ENCODE measurements at places on chromosomes 4 and X.

DNA sequence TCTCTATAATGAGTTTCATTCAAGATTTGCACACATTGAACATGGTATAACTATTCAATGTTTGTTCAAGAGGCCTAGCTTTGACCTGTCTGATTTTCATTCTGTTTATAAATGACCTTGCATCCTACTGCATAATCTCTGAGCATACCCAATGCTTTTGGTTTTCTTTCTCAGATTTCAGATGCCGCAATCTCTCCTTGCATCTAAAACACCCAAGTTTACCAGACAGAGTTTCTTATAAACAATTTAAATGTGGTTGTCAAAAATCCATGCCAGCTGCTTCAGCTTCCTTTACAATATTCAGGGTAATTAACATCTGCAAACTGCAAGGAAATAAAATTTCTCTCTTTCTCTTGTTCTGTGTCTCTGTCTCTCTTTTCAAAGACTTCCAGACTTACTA, 123.0 kb upstream of the PCDH18 start:
- no peak overlapping the region for H3K27ac ChIP-seq
- no peaks in the 10 kb centered on the region for H3K4me1 ChIP-seq
- no peaks in the 10 kb centered on the region for H3K27me3 ChIP-seq
- no peak overlapping the region for H3K4me3 ChIP-seq
- H3K36me3 ChIP-seq: no peaks in the 10 kb centered on the region

DNA sequence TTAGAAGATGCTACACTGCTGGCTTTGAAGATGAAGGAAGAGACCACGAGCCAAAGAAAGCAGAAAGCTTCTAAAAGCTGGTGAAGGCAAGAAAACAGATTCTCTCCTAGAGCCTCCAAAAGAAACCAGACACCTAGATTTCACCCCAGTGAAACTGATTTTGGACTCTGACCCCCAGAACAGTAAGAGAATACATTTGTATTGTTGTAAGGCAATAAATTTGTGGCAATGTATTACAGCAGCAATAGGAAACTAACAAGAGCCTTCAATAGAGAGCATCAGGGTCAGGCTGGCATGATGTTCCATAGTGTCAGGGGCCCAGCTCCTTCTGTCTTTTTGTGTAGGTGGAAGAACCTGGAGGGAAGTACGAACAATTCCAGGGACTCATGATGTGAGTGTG, 6.0 kb upstream of the TEC start:
- H3K4me1 ChIP-seq: peaks cover 12% of the 10 kb centered on the region
- no peak overlapping the region for H3K27ac ChIP-seq
- DNase-seq: no peak

GRCh38 chrX:11629593-11630211, 36.0 kb downstream of the ARHGAP6 start:
- no peaks in the 10 kb centered on the region for H3K4me1 ChIP-seq
- H3K27ac ChIP-seq: no peak overlapping the region
- no peaks in the 10 kb centered on the region for H3K27me3 ChIP-seq
- no peak overlapping the region for H3K4me3 ChIP-seq
- no peak for DNase-seq

GRCh38 chrX:49282647-49283011, 13.0 kb downstream of the PPP1R3F start:
- DNase-seq: no peak
- H3K4me1 ChIP-seq: peaks cover 14% of the 10 kb centered on the region
- no peak overlapping the region for H3K4me3 ChIP-seq
- no peaks in the 10 kb centered on the region for H3K27me3 ChIP-seq
- no peaks in the 10 kb centered on the region for H3K36me3 ChIP-seq

- no peak for DNase-seq
- H3K27ac ChIP-seq: no peak overlapping the region
- no peak overlapping the region for H3K4me3 ChIP-seq
- H3K36me3 ChIP-seq: no peaks in the 10 kb centered on the region
Observed at GRCh38 chr4:143375326-143376073, 38.8 kb downstream of the GAB1 start.

- no peaks in the 10 kb centered on the region for H3K27me3 ChIP-seq
- no peaks in the 10 kb centered on the region for H3K36me3 ChIP-seq
- H3K4me3 ChIP-seq: no peak overlapping the region
Observed at GRCh38 chr4:184845367-184846021, 19.7 kb upstream of the ACSL1 start.

DNA sequence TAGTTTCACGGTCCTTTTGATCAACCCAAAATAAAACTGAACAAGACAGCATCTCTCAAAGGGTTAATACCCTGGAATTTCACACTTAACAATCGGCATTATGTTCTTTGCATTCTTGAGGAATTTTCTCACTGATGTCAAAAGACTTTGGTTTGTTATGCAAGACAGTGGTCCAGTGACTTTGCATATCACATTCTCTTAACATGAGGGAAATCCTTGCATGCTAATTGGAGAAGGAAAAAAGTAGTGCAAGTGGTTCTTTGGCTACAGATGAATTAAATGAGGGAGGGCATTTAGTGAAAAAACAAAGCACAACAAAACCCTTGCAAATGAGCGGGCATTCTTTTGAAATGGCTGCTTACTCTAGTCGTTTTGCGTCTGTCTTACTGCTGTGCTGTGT, 105.1 kb upstream of the LIMCH1 start:
- no peak for DNase-seq
- H3K27ac ChIP-seq: no peak overlapping the region
- H3K36me3 ChIP-seq: no peaks in the 10 kb centered on the region
- no peak overlapping the region for H3K4me3 ChIP-seq
- no peaks in the 10 kb centered on the region for H3K4me1 ChIP-seq

- no peaks in the 10 kb centered on the region for H3K36me3 ChIP-seq
- no peak overlapping the region for H3K27ac ChIP-seq
- no peak overlapping the region for H3K4me3 ChIP-seq
- H3K27me3 ChIP-seq: peaks cover 89% of the 10 kb centered on the region
Observed at GRCh38 chr4:80263541-80264351, 2.7 kb upstream of the FGF5 start.

GRCh38 chr4:5828005-5828391, 64.9 kb downstream of the CRMP1 start:
- no peak overlapping the region for H3K4me3 ChIP-seq
- no peak overlapping the region for H3K27ac ChIP-seq
- H3K4me1 ChIP-seq: no peaks in the 10 kb centered on the region
- no peak for DNase-seq
- H3K27me3 ChIP-seq: no peaks in the 10 kb centered on the region
- H3K36me3 ChIP-seq: no peaks in the 10 kb centered on the region

DNA sequence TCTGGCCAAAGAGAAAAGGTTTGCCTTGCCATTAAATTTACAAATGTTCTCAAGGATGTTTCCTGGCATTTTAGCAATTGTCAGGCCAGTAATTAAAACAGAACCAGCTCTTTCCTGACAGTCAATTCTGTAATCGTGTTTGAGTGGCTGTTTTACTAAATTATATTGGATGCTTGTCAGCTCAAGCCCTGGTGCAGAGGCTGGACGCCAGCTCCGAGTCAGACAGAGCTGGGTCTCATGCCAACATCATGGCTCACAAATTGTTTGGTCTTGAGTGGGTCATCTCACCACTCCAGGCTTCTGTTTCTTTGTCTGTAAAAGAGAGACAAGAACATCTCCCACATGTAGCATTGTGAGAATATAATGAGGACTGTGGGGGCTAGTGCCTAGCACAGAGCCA, 190.3 kb upstream of the PSAPL1 start:
- no peaks in the 10 kb centered on the region for H3K36me3 ChIP-seq
- H3K4me1 ChIP-seq: no peaks in the 10 kb centered on the region
- no peak overlapping the region for H3K27ac ChIP-seq
- no peaks in the 10 kb centered on the region for H3K27me3 ChIP-seq
- H3K4me3 ChIP-seq: no peak overlapping the region

DNA sequence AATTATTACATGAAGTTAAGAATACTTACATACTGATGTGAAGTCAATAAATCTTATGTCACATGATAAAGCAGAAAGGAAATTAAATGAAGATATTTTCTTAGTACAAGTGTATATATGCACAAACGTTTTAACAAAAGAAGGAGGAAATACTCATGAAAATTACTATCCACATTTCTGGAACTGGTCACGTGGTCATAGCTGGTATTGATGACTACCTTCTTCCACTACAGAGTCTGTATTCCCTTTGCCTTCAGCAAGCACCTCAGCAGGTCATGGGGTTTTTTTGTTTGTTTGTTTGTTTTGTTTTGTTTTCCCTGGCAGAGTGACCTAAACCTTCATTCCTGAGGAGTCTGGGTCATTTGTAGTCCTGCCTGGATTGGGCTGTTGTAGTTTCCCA, 174.9 kb upstream of the BANK1 start:
- no peak for DNase-seq
- no peak overlapping the region for H3K4me3 ChIP-seq
- no peaks in the 10 kb centered on the region for H3K4me1 ChIP-seq
- no peaks in the 10 kb centered on the region for H3K27me3 ChIP-seq

GRCh38 chrX:16215660-16216059, 48.4 kb downstream of the MAGEB17 start:
- no peak for DNase-seq
- H3K36me3 ChIP-seq: no peaks in the 10 kb centered on the region
- no peaks in the 10 kb centered on the region for H3K4me1 ChIP-seq
- no peak overlapping the region for H3K4me3 ChIP-seq

- H3K4me3 ChIP-seq: no peak overlapping the region
- no peaks in the 10 kb centered on the region for H3K36me3 ChIP-seq
- no peak for DNase-seq
- H3K27me3 ChIP-seq: no peaks in the 10 kb centered on the region
- H3K27ac ChIP-seq: no peak overlapping the region
- H3K4me1 ChIP-seq: no peaks in the 10 kb centered on the region
Observed at GRCh38 chr4:184849185-184849584, 23.4 kb upstream of the ACSL1 start.

- no peaks in the 10 kb centered on the region for H3K27me3 ChIP-seq
- no peak overlapping the region for H3K4me3 ChIP-seq
- peaks cover 28% of the 10 kb centered on the region for H3K36me3 ChIP-seq
- no peak overlapping the region for H3K27ac ChIP-seq
- peaks cover 3% of the 10 kb centered on the region for H3K4me1 ChIP-seq
Observed at GRCh38 chr4:122928930-122929329, 6.5 kb upstream of the NUDT6 start.

GRCh38 chrX:147476008-147476407, 435.7 kb upstream of the FMR1 start:
- H3K27ac ChIP-seq: no peak overlapping the region
- H3K4me1 ChIP-seq: no peaks in the 10 kb centered on the region
- no peaks in the 10 kb centered on the region for H3K36me3 ChIP-seq

- no peak overlapping the region for H3K4me3 ChIP-seq
- no peak overlapping the region for H3K27ac ChIP-seq
- H3K4me1 ChIP-seq: no peaks in the 10 kb centered on the region
- peaks cover 3% of the 10 kb centered on the region for H3K27me3 ChIP-seq
Observed at GRCh38 chrX:109629310-109629709, 4.3 kb upstream of the KCNE5 start.

- H3K36me3 ChIP-seq: no peaks in the 10 kb centered on the region
- no peak for DNase-seq
- H3K27me3 ChIP-seq: no peaks in the 10 kb centered on the region
- H3K27ac ChIP-seq: no peak overlapping the region
Observed at GRCh38 chr4:150302553-150302952, 224.3 kb downstream of the DCLK2 start.

DNA sequence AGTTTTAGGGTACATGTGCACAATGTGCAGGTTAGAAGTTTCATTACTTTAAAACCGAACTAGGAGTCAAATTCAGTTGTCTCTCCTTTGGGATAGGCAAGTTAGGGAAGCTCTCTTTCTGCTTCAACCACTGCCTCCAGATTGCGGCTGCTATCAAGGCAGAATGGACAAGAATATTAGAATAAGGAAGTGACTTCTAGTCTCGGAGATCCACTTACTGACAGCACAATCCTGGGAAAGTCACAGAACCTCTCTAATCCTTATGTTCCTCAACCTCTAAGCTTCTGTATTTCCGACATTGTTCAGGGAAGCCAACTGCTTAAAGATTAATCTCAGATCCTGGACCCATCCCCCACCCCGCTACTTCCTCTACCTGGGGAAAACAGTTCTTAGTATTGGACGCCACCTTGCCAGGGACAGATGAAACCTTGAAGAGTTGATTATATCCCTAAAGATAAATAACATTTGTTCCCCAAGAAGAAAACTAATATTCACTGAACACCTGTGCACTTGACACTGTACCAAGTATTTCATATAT, 2.1 kb downstream of the NUP62CL start:
- no peak for DNase-seq
- no peaks in the 10 kb centered on the region for H3K27me3 ChIP-seq
- H3K4me1 ChIP-seq: no peaks in the 10 kb centered on the region
- H3K4me3 ChIP-seq: no peak overlapping the region
- no peaks in the 10 kb centered on the region for H3K36me3 ChIP-seq

- H3K36me3 ChIP-seq: no peaks in the 10 kb centered on the region
- no peaks in the 10 kb centered on the region for H3K27me3 ChIP-seq
- no peak overlapping the region for H3K27ac ChIP-seq
- no peak for DNase-seq
Observed at GRCh38 chr4:26475716-26476115, 14.6 kb downstream of the CCKAR start.

GRCh38 chr4:110034026-110034393, 121.3 kb downstream of the EGF start:
- DNase-seq: no peak
- no peak overlapping the region for H3K27ac ChIP-seq
- H3K27me3 ChIP-seq: no peaks in the 10 kb centered on the region
- H3K4me3 ChIP-seq: no peak overlapping the region

DNA sequence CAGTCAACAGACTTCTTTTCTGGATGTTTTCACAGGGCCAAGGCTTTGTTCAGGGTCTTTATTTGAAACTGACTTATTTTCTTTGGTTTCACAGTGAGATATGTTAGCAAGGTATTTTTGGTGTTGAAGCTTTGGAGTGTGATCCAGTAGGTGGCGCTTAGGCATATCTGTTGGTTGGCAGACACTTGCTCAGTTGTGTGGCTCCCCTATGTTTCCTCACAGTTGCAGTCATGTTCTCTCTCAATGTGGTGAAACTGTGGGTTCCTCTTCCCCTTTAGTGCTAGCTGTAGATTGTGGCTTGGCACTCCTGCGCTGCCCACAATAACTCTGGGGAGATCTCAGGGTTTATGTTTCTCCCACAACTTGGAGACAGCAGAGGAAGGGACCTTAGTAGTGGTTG, 460.8 kb downstream of the SLITRK2 start:
- H3K36me3 ChIP-seq: no peaks in the 10 kb centered on the region
- no peaks in the 10 kb centered on the region for H3K27me3 ChIP-seq
- no peak overlapping the region for H3K4me3 ChIP-seq
- DNase-seq: no peak

DNA sequence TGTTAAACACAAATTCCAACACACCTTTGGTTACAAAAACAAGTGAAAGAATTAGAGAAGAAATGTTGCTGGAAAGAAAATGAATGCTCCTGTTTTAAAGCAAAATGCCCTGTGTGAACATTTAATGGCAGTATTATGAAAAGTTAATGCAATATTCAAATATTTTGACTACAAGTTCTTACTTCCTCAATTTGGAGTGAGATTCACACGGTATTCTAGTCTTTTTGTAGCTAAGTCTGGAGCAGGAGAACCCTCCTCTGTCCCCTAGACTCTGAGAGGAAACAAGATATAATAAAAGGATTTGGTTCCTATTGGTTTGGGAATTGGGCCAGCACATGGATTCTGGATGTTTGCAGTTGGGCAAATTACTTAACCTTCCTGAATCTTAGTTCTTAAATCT, 12.7 kb downstream of the MAD2L1 start:
- H3K4me3 ChIP-seq: no peak overlapping the region
- no peaks in the 10 kb centered on the region for H3K27me3 ChIP-seq
- H3K27ac ChIP-seq: no peak overlapping the region
- H3K4me1 ChIP-seq: no peaks in the 10 kb centered on the region
- no peak for DNase-seq

- no peak overlapping the region for H3K27ac ChIP-seq
- H3K27me3 ChIP-seq: no peaks in the 10 kb centered on the region
- no peak for DNase-seq
- no peak overlapping the region for H3K4me3 ChIP-seq
- peaks cover 25% of the 10 kb centered on the region for H3K36me3 ChIP-seq
Observed at GRCh38 chr4:2832981-2833670, 10.5 kb upstream of the ADD1 start.

Measured in thymus (tissue), 14 donors.